Neuronal stem cell (in vitro differentiated cells): ENCODE measurements at places on chromosomes 16 and 17.

GRCh38 chr17:38798614-38799500 is 499 bp downstream of the PIP4K2B start:
- H3K4me1 ChIP-seq: peaks cover 14% of the 10 kb centered on the region
- H3K27me3 ChIP-seq: no peaks in the 10 kb centered on the region
- peaks cover 64% of the 10 kb centered on the region for H3K36me3 ChIP-seq
- H3K27ac ChIP-seq: peak overlapping the region; percentile 80
- peak overlapping the region; percentile 98 for H3K4me3 ChIP-seq

DNA sequence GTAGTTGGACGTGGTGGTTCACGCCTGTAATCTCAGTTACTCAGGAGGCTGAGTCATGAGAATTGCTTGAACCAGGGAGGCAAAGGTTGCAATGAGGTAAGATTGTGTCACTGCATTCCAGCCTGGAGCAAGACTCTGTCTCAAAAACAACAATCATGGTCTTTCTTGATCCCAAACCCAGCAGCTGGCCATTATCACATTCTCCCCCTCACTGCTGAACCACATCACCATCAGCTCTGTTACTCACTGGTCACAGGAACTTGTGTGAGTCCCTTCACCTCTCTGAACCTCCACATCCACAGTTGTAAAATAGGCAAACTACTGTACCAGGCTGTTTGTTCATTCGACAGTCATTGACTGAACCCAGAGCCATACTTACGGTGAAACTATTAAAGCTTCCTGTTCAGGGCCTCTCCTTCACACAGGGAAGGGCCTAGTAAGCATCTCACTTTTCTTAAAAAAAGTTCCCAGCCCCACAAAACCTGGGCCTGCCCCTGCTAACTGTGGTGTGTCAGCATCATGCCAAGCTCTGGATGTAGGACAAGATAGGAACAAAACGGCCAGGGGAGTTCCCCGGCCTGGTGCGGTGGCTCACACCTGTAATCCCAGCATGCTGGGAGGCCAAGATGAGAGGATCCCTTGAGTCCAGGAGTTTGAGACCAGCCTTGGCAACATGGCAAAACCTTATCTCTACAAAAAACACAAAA is 104.7 kb downstream of the COPRS start:
- H3K4me3 ChIP-seq: no peak overlapping the region
- no peaks in the 10 kb centered on the region for H3K27me3 ChIP-seq
- H3K36me3 ChIP-seq: no peaks in the 10 kb centered on the region
- DNase-seq: no peak
- no peaks in the 10 kb centered on the region for H3K4me1 ChIP-seq

- no peak for DNase-seq
- H3K27ac ChIP-seq: no peak overlapping the region
- H3K4me3 ChIP-seq: no peak overlapping the region
- no peaks in the 10 kb centered on the region for H3K27me3 ChIP-seq
Measured at GRCh38 chr17:49509588-49509917, 14.5 kb downstream of the NGFR start.

DNA sequence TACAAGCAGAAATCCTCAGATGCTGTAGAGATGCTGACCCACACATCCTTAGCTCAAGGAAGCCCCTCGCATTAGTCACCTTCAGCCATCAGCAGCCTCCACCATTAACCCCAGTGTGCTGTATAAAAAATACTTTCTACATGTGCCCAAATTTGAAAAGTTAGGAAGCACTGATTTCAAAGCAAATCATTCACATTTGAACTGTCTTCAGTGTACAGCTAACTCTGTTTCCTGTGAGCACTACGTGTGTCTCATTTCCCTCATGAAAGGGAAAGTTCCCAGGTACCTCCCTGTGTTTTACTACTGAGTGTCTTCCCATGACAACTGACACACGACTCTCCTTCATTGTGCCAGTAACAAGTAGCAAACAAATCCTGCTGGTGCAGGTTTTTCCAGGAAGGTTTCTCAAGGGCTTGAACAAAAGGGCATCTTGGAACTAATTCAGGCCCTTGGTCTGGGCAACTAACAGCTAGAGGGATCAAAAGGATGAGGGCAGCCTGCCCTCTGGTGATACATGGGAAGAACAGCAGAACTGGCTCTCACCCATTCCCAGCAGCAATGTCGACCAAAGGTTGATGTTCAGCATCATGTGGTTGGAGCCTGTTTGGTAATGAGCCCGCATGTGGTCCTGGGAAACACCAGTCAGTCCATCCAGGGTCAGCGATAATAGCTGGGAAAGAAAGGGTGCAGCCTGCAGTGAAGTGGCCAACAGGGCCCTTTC is 4.0 kb downstream of the SLC35B1 start:
- no peaks in the 10 kb centered on the region for H3K27me3 ChIP-seq
- H3K4me1 ChIP-seq: peaks cover 3% of the 10 kb centered on the region
- peaks cover 31% of the 10 kb centered on the region for H3K36me3 ChIP-seq
- no peak overlapping the region for H3K27ac ChIP-seq

DNA sequence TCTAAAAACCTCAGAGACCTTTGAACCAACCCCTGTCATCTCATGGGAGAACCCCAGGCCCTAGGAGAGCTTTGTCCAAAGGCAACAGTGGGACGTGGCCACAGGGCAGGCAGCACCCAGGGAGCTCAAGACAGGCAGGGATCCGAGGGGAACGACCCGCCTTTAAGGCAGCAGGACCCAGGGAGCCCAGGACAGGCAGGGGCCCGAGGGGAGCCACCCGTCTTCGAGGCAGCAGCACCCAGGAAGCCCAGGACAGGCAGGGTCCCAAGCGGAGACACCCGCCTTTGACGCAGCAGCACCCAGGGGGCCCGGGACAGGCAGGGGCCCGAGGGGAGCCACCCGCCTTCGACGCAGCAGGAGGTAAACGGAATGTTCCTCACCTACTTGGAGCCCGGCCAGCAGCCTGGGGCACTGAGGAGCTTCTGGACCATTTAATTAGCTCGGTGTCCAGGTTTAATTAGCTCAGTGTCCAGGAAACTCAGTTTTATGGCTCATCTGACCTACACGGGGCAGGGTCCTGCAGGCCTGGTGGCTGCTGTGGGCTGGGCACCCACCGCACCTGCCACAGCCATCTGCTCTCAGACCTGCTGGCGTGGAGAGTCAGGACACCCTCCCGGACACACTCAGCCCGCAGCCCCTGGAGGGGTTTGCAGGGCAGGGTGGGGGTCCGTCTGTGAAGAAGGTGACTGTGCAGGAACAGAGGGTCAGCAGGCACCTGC is 24.4 kb downstream of the PIEZO1 start:
- H3K36me3 ChIP-seq: no peaks in the 10 kb centered on the region
- no peak overlapping the region for H3K4me3 ChIP-seq
- H3K27me3 ChIP-seq: no peaks in the 10 kb centered on the region

- H3K36me3 ChIP-seq: no peaks in the 10 kb centered on the region
- no peaks in the 10 kb centered on the region for H3K27me3 ChIP-seq
- H3K4me1 ChIP-seq: no peaks in the 10 kb centered on the region
- DNase-seq: no peak
- H3K4me3 ChIP-seq: no peak overlapping the region
- no peak overlapping the region for H3K27ac ChIP-seq
Measured at GRCh38 chr16:51553314-51553713, 402.2 kb upstream of the SALL1 start.

DNA sequence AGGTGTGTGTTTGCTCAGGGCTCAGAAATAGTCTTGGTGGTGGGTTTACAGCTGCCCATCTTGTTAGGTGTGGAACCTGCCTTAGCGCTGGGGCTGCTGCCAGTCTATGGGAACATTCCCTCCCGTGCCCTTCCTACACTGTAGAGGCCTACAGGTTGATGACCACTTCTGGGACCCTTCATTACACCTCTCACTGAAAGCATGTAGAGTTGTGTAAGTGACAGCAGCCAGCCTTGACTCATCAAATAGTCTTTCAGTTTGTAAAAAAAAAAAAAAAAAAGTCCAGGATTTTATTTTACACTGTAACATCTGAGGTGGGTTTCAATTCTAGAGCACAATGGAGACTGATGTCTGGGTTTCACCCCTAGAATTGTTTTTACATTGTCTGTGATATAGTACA is 193.9 kb downstream of the SPECC1 start:
- H3K27ac ChIP-seq: no peak overlapping the region
- H3K27me3 ChIP-seq: no peaks in the 10 kb centered on the region
- H3K4me1 ChIP-seq: peaks cover 3% of the 10 kb centered on the region
- peaks cover 18% of the 10 kb centered on the region for H3K36me3 ChIP-seq
- DNase-seq: no peak

DNA sequence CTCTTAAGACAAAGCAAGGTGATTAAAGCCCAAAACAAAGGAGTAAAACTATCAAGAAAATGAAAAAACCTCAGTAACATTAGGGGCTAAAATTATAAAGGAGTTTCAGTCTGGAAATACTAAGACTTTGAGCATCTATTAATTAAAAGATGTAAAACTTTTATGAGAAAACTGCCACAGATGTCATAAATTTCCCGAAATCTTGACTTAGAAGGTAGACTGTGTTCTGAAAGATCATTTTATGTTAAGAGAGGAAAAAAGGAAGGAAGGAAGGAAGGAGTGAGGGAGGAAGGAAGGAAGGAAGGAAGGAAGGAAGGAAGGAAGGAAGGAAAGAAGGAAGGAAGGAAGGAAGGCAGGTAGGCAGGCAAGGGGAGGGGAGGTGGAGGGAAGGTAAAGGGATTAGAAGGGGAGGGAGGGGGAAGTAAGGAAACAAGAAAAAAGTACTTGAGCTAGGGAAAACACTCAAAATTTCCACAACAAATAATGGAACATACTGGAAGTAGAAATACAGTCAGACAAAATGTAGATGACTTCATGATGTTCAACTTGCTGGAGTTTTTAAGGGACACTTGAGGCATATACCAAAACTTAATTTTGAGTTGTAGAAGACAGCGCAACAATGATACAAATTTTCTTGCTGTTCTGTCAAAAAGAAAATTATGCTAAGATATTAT is 2.0 kb downstream of the KRTAP4-5 start:
- no peak overlapping the region for H3K4me3 ChIP-seq
- no peaks in the 10 kb centered on the region for H3K4me1 ChIP-seq
- no peaks in the 10 kb centered on the region for H3K36me3 ChIP-seq

DNA sequence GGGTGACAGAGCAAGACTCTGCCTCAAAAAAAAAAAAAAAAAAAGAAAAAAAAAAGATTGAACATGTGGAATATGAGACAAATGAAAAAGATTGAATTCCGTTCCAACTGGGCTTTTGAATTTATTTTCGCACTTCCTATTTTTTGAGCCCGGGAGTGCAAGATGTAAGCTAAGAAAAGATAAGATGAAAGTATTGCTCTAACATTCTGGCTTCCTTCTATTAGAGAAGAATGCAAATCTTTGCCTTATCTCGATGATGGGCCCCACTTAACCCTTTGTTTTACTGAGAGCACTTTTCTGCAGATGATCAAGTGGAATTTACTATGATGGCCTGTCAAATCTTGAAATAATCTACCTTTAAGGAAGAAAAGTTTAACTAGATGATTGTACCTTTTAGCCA is 96.3 kb downstream of the WWOX start:
- no peak overlapping the region for H3K27ac ChIP-seq
- H3K27me3 ChIP-seq: no peaks in the 10 kb centered on the region
- no peaks in the 10 kb centered on the region for H3K4me1 ChIP-seq
- no peaks in the 10 kb centered on the region for H3K36me3 ChIP-seq

DNA sequence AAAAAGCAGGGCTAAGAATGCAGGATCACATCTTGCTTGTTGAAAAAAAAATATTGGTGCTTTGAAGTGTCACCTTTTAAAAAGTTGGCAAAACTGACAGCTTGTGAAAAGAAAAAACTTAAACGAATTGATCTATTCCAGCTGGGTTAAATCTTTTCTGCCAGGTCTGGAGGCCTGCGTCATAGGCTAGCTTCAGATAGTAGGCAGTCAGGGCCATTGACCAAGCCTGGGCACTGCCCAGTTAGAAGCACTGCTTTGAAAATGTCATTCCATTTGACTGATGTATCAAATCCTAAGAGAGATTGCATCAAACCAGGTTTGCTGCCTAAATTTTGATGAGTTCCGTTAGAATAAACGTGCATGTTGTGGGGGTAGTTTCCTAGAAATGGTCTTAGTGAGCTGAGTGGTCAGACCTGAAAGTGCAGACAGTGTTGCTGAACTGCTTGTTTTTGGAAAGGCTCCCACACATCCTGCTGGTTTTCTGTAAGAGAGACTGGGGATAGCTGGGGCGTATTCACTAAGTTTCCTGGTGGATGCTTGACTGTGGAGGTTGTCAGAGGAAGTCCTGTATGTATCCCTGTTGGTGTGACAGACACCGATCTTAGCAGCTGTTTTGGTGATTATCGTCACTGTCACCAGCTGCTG is 38.8 kb downstream of the NUP88 start:
- no peaks in the 10 kb centered on the region for H3K4me1 ChIP-seq
- no peaks in the 10 kb centered on the region for H3K27me3 ChIP-seq
- no peak for DNase-seq

GRCh38 chr16:22220714-22221113 is 14.6 kb downstream of the EEF2K start:
- no peaks in the 10 kb centered on the region for H3K36me3 ChIP-seq
- DNase-seq: no peak
- H3K4me1 ChIP-seq: no peaks in the 10 kb centered on the region
- H3K27me3 ChIP-seq: no peaks in the 10 kb centered on the region
- H3K27ac ChIP-seq: no peak overlapping the region
- no peak overlapping the region for H3K4me3 ChIP-seq

DNA sequence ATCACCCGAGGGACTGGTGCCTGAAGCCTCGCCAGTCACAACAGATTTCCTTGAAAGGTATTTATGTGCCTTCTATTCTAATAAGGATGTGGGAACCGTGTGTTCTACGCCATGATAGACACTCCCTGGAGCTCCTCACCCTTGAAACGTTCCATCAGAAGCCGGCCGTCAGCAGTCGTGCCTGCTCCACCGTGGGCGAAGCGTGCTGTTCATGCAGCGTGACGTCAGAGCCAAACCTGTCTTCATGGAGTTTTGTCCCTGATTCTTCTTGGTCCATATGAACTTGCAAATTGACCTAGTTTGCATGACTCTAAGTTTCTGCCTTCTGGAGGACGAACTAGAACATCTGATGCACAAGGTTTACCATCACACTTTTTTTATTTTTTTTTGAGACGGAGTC is 4.5 kb upstream of the PPP1R27 start:
- peaks cover 1% of the 10 kb centered on the region for H3K4me1 ChIP-seq
- H3K27me3 ChIP-seq: no peaks in the 10 kb centered on the region
- H3K27ac ChIP-seq: no peak overlapping the region
- H3K4me3 ChIP-seq: no peak overlapping the region

DNA sequence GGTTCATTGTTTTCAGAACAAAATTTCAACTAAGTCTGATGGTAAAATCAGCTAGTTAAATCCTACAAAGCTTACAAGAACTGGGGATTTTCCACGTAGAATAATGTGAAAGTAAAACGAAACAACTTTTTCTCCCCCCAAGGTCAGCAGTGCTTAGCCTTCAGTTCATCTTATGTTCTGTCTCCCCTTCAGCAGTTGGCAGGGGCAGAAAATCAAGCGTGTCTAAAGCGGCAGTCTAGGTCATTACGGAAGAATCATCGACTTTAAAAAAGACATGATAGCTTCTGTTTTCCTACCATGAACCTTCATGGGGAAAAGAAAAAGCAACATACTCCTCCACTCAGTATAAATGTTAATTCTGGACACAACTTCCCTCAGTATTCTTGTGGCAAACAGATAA is 50.7 kb downstream of the GNA13 start:
- H3K27me3 ChIP-seq: no peaks in the 10 kb centered on the region
- H3K36me3 ChIP-seq: no peaks in the 10 kb centered on the region
- H3K4me1 ChIP-seq: no peaks in the 10 kb centered on the region
- no peak for DNase-seq
- H3K4me3 ChIP-seq: no peak overlapping the region
